Left lobe of liver (tissue), 2 donors: ENCODE measurements at places on chromosomes 2 and 18.

DNA sequence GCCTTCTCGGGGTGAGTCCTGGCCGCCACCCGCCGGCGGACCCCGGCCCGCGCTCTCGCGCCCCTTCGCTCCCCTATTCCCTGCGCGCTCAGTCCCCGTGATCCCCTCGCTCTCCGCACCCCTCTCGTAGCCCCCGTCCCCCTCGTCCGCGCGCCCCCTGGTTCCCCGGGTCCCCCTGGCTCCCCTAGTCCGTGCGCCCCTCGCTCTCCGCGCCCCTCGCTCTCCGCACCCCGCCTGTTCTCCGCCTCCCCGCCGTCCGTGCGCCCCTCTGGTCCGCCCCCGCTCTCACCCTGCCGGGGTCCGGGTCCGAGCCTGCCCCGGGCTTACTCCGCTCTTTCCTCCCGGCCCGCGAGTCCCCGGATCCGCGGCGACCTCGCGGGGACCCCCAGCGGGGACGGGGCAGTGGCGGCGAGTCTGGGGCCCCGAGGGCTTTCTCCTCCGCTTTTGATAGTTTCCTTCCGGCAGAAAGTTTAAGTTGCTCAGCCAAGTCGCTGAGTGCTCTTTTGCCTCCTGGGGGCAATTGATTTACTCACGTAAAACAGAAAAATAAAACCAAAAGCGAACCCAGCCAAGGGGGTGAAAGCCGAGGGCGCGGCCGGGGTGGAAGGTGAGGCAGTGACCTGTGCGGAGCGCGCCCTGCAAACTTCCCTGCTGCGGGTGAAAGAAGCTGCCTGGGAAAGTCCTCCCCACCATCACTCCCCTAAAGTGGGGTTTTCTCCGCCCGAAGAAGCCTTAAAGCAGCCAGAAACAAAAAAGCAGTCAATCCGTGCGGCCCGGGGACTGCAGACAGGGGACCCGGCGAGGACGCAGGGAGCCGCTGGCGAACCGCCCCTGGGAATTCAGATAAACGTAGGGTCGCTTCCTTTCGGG is 568 bp downstream of the RAB31 start:
- DNase-seq = no peak

GRCh38 chr2:55460562-55460961 is 40.9 kb upstream of the CCDC88A start:
- no peak for DNase-seq

- DNase-seq = no peak
These were observed 79.7 kb upstream of the ACAA2 start for GRCh38 chr18:49893036-49893435.

DNA sequence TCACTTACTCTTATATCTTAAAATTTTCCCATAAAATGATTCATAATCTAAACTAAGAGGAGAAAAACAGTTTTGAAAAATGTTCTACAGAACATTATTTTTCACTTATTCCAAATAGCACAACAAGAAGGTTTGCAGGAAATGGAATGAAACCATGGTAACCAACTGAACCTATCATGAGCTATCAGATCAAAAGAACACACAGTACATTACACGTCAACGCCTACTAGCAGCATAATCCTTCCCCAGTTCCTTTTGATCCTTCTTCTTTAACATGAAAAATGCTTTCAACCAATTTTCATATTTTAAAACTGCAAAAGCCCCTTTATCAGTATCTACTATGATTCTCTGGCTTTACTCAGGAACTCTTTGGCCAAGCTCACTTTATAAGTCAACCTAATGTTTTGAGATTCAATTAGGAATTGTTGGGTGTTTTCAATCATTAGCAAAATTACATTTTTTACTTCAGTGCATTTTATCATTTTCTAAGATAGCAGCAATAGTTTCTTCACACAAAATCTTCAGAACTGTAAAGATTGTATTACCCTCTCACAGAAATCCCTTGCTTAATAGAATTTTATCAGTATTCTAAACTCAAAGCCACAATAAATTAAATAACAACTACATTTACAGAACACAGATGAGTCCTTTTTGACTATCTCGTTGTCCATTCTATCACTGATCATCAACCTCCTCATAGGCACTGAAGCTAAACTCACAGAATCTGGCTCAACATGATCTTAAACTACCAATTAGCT is 102.5 kb downstream of the CHN1 start:
- no peak for DNase-seq

GRCh38 chr2:50650403-50650810 is 381.5 kb downstream of the NRXN1 start:
- DNase-seq = no peak

DNA sequence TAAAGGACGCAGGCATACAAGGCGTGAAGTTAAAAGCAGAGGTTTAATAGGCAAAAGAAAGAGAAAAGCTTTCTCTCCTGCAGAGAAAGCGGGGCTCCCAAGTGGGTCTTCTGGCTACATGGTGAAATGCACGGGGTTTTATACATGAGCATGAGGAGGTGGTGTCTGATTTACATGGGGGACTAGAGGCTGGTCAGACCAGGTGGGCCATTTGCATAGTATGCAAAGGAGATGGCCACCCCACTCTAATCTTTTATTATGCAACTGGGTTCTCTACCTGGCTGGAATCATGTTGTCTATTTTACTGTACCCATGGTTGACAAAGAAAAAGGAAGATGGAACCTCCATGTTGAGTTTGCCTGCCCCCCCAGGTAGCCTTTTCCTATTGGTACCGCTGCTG is 356.2 kb downstream of the KCNJ3 start:
- no peak for DNase-seq

DNA sequence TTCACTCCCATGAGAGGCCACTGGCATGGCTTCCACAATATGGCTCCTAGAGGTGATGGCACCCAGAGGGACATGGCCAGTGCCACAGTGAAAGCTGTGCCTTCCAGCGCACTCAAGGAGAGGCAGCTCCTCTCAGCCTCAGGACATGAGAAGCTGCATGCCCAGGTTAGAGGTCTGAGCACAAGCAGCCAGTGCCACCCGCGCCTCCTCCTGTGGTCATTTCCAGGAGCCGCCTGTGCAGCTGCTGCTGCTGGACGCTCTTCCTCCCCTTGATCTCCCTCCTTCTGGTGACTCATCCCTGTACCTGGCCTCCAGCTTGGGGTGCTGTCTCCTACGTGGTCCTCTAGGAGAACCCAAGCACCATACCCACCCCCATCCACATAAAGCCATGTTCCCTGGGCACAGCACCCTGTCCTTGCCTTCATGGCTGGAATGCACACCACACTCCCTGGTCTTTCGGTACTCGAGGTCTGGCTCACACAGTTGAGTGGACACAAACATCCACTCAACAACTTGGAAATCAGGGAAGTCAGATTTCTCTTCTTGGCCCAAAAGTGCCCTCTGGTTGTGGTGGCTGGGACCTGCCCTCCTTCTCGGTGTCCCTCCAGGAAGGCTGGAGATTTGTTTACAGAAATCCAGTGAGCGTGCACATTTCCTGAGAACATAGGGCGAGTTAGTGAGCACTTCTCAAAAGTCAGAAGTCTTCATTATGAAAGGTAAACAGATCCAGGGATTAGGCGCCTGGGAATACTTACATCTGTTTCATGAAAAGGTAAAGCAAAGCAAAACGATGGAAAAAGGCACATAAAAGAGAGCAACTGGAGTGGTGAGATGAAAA is 96.7 kb downstream of the EIPR1 start:
- DNase-seq = no peak

DNA sequence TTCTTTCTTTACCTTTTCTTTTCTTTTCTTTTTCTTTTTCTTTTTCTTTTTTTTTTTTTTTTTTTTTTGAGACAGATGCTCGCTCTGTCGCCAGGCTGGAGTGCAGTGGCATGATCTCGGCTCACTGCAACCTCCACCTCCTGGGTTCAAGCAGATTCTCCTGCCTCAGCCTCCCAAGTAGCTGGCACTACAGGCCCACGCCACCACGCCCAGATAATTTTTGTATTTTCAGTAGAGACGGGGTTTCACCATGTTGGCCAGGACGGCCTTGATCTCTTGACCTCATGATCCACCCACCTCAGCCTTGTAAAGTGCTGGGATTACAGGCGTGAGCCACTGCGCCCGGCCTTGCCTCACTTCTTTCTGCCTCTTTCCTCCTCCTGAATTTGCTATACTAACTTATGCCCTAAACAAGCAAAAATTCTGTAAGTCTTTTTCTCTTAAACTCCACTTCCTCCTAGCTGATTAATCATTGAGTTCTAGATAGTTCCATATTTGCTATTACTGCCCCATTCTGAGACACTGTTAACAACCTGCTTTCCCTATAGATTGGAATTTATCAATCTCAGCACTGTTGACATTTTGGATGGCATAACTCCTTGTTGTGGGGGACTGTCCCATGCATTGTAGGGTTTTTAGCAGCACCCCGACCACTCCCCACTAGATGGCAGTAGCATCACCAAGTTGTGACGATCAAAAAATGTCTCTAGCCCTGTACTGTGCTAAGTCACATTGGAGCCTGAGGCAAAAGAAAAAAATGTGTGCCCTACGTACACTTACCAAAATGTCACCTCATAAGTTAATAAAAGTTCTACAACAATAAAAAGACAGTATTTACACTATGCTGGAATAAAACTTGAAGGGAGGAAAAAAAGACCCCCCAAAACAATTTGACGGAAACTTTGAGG is 16.4 kb upstream of the THADA start:
- DNase-seq = peak; percentile 69

- DNase-seq = peak; percentile 46
These were observed 30.1 kb downstream of the RHOB start for GRCh38 chr2:20476950-20477349.
